NCI-H2029 (cell line): ENCODE measurements at places on chromosomes 1 and 21.
A peak's percentile ranks its signal among the peaks of the same experiment; 100 is the strongest.

- peak; percentile 22 for DNase-seq
Observed at GRCh38 chr1:54926970-54927369, 40.0 kb upstream of the DHCR24 start.

GRCh38 chr1:198713081-198713480, 74.2 kb downstream of the PTPRC start:
- DNase-seq: no peak

DNA sequence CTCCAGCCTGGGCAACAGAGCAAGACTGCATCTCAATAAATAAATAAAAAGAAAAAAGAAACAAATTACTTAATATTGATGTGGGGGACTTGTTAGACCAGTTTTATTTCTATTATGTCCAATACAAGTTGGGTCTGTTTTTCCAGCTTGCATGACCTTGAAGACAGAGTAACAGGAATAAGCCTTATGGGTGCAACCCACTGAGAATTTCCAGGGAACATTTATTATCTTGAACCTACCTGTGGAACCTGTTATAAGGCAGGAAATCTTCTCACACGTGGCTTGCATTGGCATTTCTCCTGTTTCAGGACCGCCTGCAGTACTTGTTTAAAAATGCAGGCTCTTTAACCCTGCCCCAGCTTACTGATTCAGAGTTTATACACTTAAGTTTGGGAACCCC, 64.0 kb downstream of the ZBTB17 start:
- DNase-seq: no peak

GRCh38 chr1:107009281-107009680, 47.2 kb upstream of the PRMT6 start:
- DNase-seq: no peak

- no peak for DNase-seq
Observed at GRCh38 chr1:168057921-168058320, 78.8 kb downstream of the GPR161 start.

DNA sequence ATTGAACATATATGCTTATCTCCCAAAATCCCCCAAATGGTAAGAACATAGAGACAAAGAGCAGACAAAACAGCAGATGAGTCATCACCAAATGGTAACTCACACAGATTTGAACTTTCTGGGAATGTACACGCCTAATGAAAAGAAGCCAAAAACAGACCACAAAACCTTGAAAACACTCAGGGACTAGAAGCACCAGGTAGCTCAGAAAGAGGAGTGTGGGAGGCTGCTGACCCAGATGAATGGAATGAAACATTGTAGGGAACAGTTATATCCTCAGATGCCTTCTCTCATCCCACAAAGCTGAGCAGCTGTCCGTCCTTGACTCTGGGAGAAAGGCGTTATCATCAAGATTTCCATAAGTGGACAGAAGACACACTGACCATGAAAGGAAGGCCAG, 307.0 kb upstream of the USP25 start:
- no peak for DNase-seq

DNA sequence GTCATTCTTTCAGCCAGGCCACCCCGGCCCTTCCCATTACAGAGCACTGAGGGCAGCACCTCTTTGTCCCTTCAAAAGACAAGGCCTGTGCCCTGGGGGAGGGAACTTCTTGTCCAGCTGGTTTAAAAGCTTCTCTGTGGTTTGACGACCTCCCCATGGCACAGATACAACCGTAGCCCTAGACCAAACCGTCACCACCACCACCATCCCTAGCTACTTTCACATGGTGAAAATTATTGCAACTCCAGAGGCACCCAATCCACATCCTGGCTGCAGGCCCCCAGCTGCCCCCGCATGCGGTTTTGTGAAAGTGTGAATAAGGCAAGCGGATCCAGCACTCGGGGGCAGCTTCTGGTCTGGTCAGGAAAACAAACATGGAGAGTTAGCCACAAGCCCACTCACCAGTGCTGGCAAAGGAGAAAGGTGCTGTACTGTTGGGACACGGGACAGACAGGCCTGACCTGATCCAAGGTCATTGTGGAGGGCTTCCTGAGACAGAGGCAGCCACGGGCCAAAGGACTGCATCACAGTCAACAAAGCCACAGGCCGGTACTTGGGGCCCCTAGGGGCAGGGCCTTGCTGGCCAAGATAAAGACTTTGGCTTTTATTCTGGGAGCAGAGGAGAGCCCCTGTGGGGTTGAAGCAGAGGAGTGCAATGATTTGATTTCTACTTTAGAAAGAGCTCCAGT, 31.2 kb downstream of the CDCA8 start:
- DNase-seq: no peak

GRCh38 chr21:37710546-37711285, 205.5 kb downstream of the KCNJ6 start:
- DNase-seq: peak; percentile 20

- no peak for DNase-seq
Observed at GRCh38 chr21:45288441-45288841, 746 bp upstream of the POFUT2 start.

- no peak for DNase-seq
Observed at GRCh38 chr1:22922640-22923039, 50.0 kb downstream of the LACTBL1 start.

- DNase-seq: no peak
Observed at GRCh38 chr1:47181955-47182675, 7.7 kb downstream of the PDZK1IP1 start.

DNA sequence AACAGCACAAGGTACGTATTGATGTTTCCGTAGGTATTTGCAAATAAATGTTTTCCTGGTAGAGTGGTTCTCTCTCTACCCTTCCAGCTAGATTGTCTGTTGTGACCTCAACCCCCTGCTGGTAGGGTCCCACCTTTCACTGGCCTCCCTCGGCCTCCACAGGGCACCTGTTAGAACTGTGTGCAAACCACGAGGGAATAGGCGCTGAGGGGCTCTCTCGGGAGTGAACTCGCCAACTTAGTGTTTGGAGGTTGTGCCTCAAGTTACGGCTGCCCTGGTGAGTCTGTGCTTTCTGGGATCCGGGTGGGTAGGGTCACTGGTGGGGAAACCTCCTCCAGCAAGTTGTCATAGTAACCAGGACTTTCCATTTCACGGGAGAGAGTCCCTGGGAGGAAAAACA, 204.7 kb upstream of the EDN2 start:
- no peak for DNase-seq

GRCh38 chr1:156847591-156848460, 11.1 kb downstream of the INSRR start:
- no peak for DNase-seq

DNA sequence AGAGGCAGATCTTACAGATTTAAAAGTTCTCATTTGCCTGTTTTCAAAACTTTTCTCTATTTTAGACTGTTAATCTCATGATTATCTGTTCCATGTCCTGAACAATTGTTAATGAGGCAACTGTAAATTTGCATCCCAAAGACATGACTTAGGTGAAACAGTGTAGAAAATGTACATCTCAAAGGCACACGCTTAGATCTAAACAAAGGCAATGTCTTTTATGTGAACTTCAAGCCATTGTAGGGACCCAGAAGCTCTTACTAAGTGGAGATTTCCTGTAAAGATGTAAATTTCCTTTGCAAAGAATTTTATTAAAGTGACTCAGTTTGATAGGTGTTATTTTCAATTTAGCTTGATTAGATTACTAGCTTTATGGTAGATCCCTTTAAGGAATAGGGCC, 125.2 kb upstream of the F3 start:
- no peak for DNase-seq

DNA sequence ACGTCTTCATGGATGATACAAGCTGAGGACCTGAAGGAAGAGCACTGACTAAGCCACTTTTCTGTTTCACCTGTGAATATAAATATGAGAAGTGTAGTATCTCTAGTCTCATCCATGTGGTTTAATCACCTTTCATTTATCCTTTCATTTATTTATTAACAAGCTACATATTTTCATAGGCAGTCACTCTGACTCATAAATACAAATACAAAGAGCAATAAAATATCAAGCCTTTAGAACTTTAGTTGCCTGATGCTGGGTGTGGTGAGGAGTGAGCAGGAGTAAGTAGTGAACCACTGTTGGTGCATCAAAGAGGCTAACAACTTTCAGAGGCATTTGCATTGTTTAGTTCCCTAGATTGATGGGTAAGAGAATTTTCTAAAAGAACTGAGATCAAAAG, 269.0 kb upstream of the C1orf87 start:
- DNase-seq: no peak

GRCh38 chr21:29189353-29189752, 58.9 kb downstream of the MAP3K7CL start:
- DNase-seq: no peak

GRCh38 chr21:43345746-43346409, 81.1 kb downstream of the SIK1 start:
- no peak for DNase-seq

DNA sequence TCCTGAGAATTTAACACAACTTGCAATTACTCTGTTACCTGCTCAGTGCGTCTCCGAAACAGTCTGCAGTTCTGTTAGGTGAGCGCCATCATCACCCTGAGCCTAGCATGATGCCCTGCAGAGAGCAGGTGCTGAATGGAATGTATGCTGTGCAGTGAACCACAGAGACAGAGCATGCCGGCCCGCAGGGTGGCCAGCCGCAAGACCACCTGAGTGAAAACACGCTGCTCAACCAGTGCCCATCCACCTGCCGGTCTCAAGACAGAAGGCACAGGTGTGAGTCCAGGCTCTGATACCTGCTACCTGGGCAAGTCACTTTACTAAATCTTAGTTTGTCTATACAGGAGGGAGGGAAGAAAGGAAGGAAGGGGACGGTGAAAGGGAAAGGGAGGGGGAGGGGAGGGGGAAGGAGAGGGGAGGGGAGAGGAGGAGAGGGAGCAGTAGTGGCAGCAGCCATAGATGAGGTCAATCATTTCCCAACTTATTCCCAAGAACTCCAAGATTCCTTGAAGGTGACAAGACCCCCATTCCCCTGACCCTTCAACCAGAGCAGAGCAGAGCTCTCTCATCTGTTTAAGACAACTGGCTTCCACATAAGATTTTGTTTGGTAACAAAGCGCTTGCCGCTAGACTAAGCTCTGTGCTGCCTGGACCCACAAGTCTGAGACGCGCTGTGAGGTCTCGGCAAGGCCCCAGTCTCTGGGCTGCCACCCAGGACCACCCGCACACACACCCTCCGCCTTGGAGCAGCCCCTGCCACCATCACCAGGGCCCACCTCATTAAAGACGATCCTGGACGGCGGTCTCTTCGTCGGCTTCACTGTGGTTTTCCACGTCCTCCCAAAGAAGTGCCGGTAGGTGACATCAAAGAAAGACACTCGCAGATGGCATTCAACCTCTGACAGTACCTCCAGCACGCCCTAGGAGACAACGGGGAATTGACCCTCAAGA, 14.5 kb downstream of the NPHP4 start:
- DNase-seq: no peak

DNA sequence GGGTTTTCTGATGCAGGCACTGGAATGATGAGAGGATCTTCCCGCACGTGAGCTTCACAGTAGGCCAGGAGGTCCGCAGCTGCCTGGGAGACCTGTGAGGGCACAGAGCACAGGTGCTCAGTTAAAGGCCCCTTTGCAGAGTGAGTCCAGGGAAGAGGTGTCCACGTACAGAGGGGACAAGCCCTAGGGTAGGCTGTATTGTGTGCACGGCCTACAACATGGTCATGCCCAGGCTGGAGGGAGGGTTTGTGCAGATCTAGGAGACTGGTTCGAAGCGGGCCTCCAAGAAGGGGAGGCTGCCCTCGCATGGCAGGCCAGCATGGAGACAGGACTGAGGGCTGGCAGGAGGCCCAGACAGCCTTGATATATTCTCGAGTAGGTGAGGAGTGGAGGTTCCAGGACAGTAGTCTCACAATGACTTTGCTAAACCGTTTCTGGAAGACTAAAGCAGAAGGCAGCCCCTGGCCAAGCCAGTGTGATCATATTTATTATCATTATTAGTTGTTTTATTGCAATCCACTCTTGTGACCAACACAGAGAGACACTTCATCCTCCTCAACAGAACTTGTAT, 48.0 kb upstream of the B3GALNT2 start:
- peak; percentile 53 for DNase-seq

- DNase-seq: no peak
Observed at GRCh38 chr1:224541072-224541790, 74.9 kb upstream of the CNIH3 start.

DNA sequence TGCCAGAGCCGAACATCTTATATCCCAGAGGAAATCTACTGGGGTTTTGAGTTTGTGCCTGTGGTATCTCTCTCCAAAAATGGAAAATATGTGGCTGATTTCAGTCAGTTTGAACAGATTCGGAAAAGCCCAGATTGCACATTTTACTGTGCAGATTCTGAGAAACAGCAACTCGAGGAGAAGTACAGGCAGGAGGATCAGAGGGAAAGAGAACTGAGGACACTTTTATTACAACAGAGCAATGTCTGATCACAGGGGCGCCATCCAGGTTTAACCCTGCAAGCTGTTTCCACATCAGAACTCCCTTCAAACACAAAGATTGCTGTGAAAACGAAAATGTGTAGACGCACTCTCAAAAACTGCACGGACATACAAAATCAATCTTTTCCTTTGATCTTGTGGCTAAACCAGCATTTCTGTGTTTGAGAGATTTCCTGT, 43.4 kb downstream of the KCNJ15 start:
- no peak for DNase-seq

DNA sequence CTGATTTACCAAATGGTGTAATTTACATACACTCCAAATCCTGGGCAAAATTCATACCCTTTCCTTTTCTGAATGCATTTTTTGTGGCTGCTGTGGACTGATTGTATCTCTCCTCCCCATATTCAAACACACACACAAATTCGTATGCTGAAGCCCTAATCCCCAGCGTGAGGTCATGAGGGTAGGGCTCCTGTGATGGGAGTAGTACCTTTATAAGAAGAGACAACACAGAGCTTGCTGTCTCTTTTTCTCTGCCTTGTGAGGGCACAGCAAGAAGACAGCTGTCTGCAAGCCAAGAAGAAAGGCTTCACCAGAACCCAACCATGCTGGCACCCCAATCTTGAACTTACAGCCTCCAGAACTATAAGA, 24.4 kb downstream of the DUSP10 start:
- DNase-seq: no peak

DNA sequence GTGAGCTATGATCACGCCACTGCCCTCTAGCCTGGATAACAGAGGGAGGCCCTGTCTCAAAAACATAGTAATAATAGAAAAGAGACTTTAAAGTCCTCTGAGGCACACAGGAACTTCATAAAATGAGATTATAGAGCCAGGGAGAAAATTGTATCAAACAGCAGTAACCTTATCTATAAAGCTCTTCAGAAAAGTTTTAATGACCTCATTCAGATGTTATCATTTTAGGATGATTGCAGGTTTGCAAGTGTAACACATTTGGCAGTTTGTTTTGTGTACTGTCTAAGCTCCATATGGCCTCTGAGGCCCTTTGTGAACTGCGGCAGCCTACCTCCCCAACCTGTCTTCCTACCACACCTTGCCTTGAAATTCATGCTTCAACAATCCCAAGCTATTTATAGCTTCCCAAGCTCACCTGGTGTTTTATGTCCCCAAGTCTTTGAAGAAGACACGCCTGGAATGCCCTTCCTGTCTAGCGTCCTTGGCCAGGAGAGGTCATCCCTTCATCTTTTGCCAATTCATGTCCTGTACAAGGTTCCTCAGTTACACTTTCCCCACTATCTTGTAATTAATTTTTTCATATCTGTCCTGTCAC, 8.5 kb upstream of the AKNAD1 start:
- no peak for DNase-seq

- DNase-seq: no peak
Observed at GRCh38 chr1:202143011-202143767, 1.3 kb downstream of the ARL8A start.
